T-helper 1 cell (primary cell): ENCODE measurements at places on chromosomes 2 and 18.
A peak's percentile ranks its signal among the peaks of the same experiment; 100 is the strongest.

- no peak for DNase-seq
Measured at GRCh38 chr18:64639536-64639935, 490.6 kb upstream of the LINC00305 start.

DNA sequence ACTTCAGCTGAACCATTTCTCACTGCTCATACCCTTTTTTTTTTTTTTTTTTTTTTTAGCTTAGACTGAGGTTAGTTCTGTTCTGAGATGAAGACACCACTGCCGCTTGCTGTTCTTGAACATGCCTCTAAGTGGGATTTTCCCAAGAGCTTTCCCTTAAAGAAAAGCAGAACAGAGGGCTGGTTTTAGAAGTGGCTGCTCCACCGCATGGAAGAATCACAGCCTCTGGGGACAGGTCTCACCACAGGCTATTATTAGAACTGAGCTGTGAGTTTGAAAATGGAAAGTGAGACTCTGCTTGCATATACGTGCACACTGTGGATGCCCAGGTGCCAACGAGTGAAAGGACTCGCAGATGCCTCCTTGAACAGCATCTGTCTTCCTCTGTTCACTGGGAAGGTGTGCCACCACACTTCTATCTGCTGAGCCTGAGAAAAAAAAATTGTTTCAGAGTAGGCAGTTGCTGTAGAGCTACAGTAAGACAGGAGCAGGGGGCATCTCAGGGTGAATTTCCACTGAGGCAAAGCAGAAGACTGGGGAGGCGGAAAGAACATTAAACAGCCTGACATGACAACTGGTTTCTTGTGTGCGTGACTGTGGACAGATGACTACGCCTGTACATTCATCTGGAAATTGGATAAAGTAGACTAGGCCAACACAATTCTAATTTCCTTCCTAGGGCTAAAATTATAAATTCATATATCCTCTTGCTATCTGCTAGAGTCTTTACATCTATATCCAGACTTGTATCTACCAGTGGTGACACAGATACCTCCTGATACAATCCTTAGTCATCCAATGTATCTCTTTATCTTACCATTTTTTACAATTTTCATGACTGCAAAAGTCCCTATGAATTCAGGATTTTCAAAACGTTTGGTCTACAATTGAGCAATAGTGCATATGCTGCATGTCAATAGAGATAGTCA is 1045.7 kb upstream of the CELF4 start:
- no peak for DNase-seq

DNA sequence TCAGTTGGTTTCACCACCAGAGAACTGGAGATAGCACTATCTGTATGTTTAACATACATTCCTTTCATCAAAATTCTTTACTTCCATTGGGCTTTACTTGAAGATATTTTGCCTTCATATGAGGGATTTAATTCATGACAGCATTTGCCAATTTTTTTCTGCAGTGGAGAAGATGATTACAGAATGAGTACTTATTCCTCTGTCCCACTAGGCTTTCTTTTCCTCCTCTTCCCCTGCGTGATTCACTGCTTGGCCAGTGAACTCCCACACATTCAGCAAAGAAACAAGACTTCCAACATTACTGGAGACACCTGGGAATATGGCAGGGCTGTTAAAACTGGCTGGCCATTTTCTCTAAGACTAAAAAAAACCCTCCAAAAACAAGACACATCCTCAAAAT is 425.8 kb upstream of the KCNH7 start:
- DNase-seq = no peak

GRCh38 chr18:32974421-32975162 is 201.8 kb upstream of the KLHL14 start:
- DNase-seq = no peak

DNA sequence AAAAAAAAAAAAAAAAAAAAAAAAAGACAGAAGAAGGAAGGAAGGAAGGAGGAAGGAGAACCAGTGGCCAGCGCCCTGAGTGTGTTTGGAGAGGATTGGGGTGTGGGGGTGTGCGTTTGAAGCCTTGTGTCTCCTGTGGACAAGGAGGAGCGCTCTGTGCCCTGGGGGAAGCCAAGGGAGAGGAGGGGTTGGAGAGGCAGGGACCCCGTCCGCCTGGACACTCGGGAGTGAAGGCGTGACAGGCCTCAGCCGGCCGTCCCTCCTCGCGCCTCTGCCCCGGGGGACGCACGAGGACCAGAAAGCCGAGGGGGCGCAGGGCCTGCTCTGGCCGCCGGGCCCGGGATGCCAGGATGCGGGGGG is 44.9 kb downstream of the SERTAD2 start:
- DNase-seq = no peak

- no peak for DNase-seq
Measured at GRCh38 chr2:113104054-113104611, 23.3 kb upstream of the IL1RN start.

DNA sequence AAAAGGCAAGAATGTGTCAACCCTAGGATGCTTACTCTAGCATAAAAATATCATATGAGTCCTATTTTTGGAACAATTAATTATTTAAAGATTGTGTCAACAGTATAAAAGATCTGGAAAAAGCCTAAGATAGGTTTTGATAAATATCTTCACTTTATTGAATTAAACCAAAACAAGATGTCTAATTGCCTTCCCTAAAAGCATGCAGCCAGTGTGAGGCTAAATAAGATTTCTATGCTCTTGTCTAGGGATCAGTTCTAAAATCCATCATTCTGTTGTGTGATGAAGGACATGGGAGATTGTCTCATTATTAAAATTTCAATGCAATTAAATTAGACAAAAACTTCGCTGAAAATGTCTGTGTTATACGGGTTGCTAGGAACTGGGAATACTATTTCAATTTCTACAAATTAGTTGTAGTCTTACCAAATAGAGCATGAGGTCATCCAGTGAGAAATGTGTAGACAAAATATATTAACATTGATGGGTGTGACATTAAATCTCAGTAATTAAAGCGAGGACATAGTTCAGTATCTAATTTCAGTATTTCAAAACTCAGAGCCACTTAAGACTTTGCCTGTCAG is 535.6 kb upstream of the FSIP2 start:
- no peak for DNase-seq

DNA sequence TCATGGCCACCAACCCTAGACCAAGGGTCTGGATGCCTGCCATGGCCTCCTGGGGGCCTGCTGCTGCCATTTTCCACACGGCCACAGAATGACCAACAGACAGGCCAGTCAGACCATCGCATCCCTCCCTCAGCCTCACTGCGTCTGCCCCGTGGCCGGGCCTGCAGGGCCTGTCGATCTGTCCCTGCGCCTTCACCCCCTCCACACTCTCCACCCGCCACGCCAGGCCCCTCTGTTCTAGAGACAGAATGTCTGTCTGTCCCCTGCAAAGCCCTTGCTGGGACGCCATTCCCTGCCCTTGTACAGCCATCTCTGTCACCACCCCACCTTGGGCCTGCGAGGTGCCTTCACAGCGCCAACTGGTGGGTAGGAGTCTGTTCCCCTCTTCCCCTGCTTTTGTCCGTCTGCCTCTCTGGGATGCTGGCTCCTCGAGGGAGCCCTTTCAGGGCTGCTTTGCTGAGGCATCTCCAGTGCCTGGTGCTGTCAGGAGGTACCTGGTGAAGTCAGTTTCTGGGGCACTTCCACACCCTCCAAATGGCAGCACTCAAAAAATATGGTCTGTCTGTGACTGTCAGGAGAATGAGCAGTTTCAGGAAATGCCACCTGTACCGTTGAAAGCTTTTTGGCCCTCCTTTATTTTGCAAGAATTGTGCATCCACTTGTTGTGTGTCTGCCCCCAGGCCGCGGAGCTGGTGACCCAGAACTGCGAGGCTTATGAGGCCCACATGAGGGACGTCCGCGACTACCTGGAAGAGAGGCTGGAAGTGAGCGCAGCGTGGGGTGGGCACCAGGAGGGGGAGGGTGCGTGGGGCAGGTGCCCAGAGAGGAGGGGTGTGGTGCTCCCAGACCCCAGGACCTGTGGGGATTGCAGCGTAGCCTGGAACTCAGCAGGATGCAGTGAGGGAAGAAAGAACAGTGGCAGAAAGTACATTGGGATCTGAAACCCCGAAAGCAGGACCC is 6.7 kb upstream of the ESPNL start:
- DNase-seq = no peak

- DNase-seq = no peak
Measured at GRCh38 chr2:171706152-171706803, 19.0 kb downstream of the DYNC1I2 start.

GRCh38 chr2:11495844-11496681 is 30.1 kb upstream of the E2F6 start:
- no peak for DNase-seq

DNA sequence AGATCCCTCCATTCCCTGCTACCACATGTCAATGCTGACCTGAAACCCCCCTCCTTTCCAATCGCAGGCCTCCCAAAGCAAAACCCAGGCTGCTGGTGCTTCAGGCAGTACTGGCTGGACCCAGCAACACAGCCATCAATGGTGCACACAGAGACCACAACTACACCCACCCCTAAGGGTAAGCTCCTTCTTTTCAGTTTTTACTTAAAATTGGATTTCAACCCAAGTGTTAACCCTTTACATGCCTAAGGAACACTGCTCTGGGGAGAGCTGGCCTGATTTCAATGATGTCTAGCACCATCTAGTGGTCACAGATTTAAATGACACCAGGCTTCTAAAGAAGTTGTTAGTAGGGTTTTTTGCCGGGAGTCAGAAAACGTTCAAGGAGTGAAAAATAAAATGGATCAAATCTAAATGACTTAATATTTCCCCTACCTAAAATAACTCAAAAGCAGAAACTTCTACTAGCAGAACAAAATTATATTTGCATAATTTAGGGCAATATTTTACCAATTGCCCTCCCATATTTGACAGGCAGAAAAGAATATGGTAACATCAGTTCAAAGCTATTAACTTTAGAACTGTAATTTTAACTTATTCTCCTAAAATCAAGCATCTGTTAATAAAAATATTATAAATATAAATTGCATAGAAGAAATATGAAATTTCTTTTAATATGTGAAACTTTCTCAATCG is 24.6 kb downstream of the FECH start:
- DNase-seq = peak; percentile 19

- DNase-seq = no peak
Measured at GRCh38 chr2:31505111-31505510, 75.6 kb downstream of the SRD5A2 start.

- no peak for DNase-seq
Measured at GRCh38 chr2:42047488-42048298, at the start of gene PKDCC. Gene PKDCC, plus strand, starts transcription at chr2:42048021. Its CDS starts 179 bp downstream, at chr2:42048200.

GRCh38 chr18:10321576-10321975 is 132.9 kb upstream of the APCDD1 start:
- DNase-seq = no peak

DNA sequence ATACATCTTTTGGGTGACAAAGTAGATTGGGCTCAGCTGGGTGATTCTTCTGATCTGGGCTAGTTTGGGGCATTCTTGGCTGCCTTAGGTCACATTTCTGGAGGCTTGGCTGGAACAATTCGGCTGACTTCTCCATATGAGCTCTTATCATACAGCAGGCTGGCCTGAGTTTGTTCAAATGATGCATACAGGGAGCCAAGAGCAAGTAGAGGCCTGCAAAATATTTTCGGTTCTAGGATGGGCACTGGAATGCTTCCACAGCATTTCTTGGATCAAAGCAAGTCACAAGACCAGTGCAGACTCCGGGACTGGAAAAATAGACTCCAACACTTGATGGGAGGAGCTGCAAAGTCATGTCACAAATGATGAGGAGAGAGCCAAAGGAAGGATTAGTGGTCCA is 98.4 kb downstream of the SCG2 start:
- DNase-seq = no peak

DNA sequence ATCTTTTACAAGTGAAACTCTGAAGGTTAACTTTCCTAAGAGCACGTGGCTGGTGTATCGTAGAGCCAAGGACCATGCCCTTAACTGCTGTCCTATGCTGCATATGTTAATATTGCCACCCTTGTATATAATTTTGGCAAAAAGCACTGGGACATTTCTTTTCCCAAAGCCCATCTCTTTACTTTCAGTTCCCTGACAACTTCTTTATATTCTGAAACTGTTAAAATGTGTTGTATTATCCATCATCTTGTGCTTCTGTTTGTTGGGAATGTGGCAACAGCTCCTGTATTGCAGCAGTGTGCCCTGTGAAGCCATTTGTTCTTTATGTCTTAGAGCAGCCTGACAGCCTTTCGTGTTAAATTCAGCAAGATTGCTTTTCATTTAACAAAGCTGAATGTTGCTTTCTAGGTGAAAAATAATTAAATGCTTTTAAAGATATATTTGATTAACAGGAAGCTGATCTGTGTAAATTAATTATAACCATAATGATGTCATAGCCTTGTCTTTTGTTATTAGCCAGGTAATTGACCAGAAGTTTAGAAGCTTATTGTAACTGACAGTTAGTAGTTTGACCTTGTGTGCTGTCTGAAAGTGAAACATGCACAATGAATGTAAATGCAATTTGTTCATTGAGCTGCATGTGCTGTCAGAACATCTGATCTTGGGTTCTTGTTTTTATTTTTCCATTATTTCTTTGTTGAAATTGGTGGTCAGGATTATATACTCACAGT is 9.7 kb downstream of the RHBDD1 start:
- no peak for DNase-seq

DNA sequence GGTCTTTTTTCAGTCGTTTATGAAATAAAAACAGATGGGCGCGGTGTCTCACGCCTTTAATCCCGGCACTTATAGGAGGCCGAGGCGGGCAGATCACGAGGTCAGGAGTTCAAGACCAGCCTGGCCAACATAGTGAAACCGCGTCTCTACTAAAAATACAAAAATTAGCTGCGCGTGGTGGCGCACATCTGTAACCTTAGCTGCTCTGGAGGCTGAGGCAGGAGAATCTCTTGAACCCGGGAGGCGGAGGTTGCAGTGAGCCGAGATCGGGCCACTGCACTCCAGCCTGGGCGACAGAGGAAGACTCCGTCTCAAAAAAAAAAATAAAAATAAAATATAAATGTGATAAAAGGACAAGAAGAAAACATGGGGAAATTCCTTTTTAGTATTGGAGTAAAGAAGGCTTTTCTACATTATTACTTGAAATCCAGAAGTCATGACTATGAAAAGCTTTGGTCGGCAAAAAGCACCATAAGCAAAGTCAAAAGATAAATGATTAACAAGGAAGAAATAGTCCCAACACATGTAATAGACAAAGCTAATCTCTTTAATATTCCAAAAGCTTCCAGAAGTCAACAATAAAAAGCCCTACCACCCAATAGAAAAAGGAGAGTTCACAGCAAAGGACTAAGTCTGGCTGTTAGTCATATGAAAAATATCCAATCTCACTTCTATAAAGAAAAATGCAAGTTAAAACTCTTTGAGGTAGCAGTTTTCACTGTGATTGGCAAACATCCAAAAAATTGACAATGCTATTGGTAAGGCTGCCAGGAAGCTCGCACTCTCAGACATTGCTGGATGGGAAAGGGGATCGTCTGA is 1.4 kb upstream of the FAM168B start:
- no peak for DNase-seq

DNA sequence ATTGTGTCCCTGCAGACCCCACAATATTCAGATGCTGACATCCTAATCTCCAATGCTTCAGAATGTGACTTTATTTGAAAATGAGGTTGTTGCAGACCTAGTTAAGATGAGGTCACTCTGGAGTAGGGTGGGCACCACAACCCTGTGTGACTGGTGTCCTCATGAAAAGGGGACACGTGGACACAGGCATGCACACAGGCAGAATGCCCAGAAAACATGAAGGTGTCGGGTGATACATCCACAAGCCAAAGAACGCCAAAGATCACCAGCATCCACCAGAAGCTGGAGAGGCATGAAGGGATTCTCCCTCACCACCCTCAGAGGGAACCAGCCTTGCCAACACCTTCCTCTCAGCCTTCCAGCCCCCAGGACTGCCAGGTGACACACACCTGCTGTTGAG is 69.3 kb downstream of the AFF3 start:
- DNase-seq = no peak
